ENCODE measurements at places on chromosomes 4 and X. TPM values are rescaled to one million over a fixed set of nuclear protein-coding genes. Genes with fewer than 3 reads are reported as not detected.

DNA sequence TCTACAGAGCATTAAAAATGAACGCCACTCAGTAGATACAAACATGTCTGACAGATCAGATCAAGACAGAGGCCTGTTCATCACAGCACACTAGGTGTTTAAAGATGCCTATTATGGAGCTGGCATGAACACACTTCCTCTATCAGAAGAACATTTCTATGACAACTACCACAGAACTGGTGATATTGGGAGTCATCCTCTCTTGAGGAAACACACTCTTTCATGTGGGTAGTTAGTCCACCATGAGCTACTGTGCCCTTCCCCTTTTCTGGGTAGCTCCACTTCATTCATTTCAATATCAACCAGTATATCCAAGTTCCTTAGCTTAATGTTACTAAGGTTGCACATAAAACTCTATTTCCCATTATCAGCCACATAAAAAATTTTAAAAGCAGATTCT lies 46.7 kb downstream of the MAOB start:
- DNase-seq = no peak
- no peaks in the 10 kb centered on the region for H3K36me3 ChIP-seq
- no peak overlapping the region for H3K27ac ChIP-seq

DNA sequence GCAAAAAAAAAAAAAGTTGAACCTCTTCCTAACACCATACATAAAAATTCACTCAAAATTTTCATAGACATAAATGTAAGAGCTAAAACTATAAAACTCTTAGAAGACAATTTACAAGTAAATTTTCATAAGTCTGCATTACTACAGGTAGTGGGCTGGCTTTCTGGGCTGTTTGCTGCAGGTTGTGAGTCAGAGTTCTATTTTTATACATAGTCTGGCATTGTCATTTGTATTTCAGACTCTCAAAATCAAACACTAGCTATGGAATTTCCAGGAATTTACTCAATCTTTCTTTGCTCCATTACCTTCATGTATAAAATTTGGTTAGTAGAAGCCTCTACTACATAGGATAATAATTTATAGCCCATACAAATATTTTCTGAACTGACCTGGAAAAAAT lies 227.2 kb downstream of the COX18 start:
- no peak overlapping the region for H3K4me3 ChIP-seq
- no peak for DNase-seq
- H3K27me3 ChIP-seq = peaks cover 3% of the 10 kb centered on the region
- no peak overlapping the region for H3K27ac ChIP-seq

The BMP3 gene
- 0.27 TPM for total RNA-seq

The ZNF711 gene
- not detected for total RNA-seq

- H3K27ac ChIP-seq = no peak overlapping the region
- H3K36me3 ChIP-seq = no peaks in the 10 kb centered on the region
- no peak for DNase-seq
Measured at GRCh38 chr4:39054497-39054896, 7.5 kb upstream of the KLHL5 start.

- H3K4me1 ChIP-seq = no peaks in the 10 kb centered on the region
- no peak overlapping the region for H3K27ac ChIP-seq
- H3K4me3 ChIP-seq = peak overlapping the region; percentile 34
- no peaks in the 10 kb centered on the region for H3K36me3 ChIP-seq
- no peak for DNase-seq
Measured at GRCh38 chrX:72169008-72169728, 12.4 kb upstream of the PIN4 start.

- H3K4me3 ChIP-seq = no peak overlapping the region
- no peaks in the 10 kb centered on the region for H3K4me1 ChIP-seq
- no peaks in the 10 kb centered on the region for H3K27me3 ChIP-seq
- DNase-seq = no peak
Measured at GRCh38 chr4:104615926-104616325, 121.2 kb upstream of the CXXC4 start.

The USP51 gene
- 1.1 TPM for total RNA-seq

DNA sequence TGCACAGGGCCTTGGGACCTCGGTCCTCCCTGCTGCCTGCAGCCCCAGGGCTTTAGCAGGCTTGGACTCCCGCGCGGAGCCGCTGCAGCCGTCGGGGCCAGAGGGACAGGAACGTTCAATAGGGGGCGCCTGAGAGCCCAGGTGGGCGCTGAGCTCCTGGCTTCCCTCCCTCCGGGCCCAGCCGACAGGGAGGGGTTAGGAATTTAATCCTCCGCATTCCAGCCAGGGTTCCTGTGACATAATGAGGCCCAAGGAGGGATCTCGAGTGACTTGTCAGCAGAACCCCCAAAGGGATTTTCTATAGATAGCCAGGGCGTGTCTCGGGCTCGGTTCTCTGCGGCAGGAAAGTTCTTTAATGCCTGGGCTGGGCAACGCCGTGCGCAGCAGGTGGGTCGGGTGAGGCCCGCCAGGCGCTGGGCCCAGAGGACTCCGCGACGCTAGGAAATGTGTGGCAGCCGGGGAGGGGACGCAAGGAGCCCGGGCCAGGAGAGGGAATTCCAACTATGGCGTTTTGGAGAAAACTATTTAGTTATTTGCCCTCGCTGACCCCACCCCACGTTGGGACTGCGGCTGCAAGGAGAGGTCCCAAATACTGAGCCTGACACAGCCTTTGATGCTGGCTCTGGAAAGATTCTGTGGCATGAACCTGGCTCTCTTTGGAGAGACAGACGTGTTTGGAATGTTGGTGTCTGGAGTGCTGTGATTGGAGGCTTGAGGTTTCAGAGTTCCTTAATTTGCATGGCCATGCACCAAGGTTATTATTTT lies 285.2 kb upstream of the GATB start:
- peaks cover 14% of the 10 kb centered on the region for H3K36me3 ChIP-seq
- peaks cover 4% of the 10 kb centered on the region for H3K27me3 ChIP-seq
- H3K27ac ChIP-seq = no peak overlapping the region
- DNase-seq = no peak
- H3K4me1 ChIP-seq = peaks cover 8% of the 10 kb centered on the region
- H3K4me3 ChIP-seq = no peak overlapping the region

The PWWP3B gene
- total RNA-seq = not detected

The PF4V1 gene
- total RNA-seq = not detected

DNA sequence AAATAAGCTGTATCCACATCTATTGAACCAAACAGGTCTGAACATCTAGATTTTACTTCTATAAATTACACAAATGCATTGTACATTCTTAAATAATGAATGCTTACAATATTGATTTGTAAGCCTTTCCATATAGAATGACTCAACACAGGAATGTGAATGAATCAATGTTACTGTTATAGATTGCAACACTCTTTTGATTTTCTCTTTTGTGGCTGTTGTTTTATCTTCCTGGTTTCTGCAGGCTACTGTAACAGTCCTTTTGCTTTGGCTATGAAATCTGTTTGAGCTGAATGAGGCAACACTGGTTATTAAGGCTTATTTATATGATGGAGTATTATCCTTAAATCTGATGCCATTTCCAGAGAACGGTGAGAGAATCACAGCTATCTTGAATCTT lies 49.5 kb downstream of the GPR50 start:
- no peaks in the 10 kb centered on the region for H3K4me1 ChIP-seq
- no peak for DNase-seq
- no peak overlapping the region for H3K4me3 ChIP-seq
- no peak overlapping the region for H3K27ac ChIP-seq

GRCh38 chrX:77505227-77505626 lies 58.0 kb downstream of the FGF16 start:
- 0 out of 2 replicates have a peak, but pooled peaks cover 5% of the 10 kb centered on the region for H3K36me3 ChIP-seq
- peaks cover 20% of the 10 kb centered on the region for H3K4me1 ChIP-seq
- no peak overlapping the region for H3K4me3 ChIP-seq
- DNase-seq = no peak
- no peak overlapping the region for H3K27ac ChIP-seq
- H3K27me3 ChIP-seq = no peaks in the 10 kb centered on the region

The PGAM4 gene
- total RNA-seq = not detected

GRCh38 chrX:19086102-19086772 lies 36.0 kb downstream of the ADGRG2 start:
- H3K36me3 ChIP-seq = no peaks in the 10 kb centered on the region
- H3K4me3 ChIP-seq = no peak overlapping the region
- no peak for DNase-seq
- peaks cover 8% of the 10 kb centered on the region for H3K27me3 ChIP-seq
- H3K27ac ChIP-seq = no peak overlapping the region

The BMX gene
- total RNA-seq = not detected

- DNase-seq = no peak
- peaks cover 1% of the 10 kb centered on the region for H3K27me3 ChIP-seq
- no peaks in the 10 kb centered on the region for H3K4me1 ChIP-seq
- no peak overlapping the region for H3K27ac ChIP-seq
Measured at GRCh38 chrX:37684426-37684825, 1.2 kb upstream of the XK start.

GRCh38 chrX:137212078-137212632 lies 178.4 kb upstream of the GPR101 start:
- no peak for DNase-seq
- no peaks in the 10 kb centered on the region for H3K4me1 ChIP-seq
- no peak overlapping the region for H3K27ac ChIP-seq
- H3K27me3 ChIP-seq = peaks cover 1% of the 10 kb centered on the region

The HEPH gene
- not detected for total RNA-seq

DNA sequence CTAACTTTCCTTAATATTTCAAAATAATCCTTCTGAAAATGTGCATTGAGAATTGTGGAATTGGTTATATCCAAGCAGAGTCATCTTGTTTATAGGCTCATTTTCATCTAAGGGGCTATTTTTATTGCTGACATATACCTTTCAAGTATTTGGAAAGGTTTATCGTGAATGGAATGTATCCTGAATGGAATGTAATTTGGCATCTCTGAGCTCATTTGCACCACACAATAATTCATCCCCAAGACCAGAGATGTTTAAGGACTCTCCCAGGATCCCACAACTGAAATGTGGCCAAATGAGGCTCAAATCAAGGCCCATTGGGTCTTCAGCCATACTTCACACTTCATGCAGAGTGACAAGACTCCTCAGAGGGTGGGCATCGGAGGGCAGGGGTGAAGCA lies 7.5 kb upstream of the SETD7 start:
- peaks cover 29% of the 10 kb centered on the region for H3K4me1 ChIP-seq
- DNase-seq = no peak
- H3K4me3 ChIP-seq = no peak overlapping the region
- H3K27ac ChIP-seq = no peak overlapping the region

The ARHGAP36 gene
- total RNA-seq = not detected

The C4orf36 gene
- 1.7 TPM for total RNA-seq

- H3K27ac ChIP-seq = no peak overlapping the region
- H3K4me3 ChIP-seq = no peak overlapping the region
- no peaks in the 10 kb centered on the region for H3K4me1 ChIP-seq
- no peaks in the 10 kb centered on the region for H3K27me3 ChIP-seq
Measured at GRCh38 chrX:16966752-16967448, 20.4 kb downstream of the REPS2 start.

DNA sequence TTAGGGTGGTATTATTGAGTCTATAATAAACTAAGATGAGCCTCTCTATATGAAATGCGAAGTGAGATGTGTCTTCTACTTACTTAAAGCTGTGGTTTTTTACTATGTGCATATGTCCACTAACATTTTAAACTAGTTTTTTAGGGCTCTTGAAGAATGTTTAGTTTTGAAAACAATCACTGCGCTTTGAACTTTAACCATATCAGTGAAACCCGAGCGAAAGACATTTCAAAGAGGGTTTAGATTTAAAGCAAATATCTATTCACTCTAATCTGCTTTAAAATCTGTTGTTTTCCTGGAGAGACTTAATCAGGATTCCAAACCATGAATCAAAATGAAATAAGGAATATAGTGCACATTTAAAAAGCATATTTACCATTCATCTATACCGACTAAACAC lies 24.8 kb upstream of the SLC7A11 start:
- peaks cover 27% of the 10 kb centered on the region for H3K4me1 ChIP-seq
- no peak for DNase-seq
- no peak overlapping the region for H3K4me3 ChIP-seq
- no peaks in the 10 kb centered on the region for H3K36me3 ChIP-seq
- no peak overlapping the region for H3K27ac ChIP-seq

The HMGN5 gene
- total RNA-seq = 2.2 TPM

DNA sequence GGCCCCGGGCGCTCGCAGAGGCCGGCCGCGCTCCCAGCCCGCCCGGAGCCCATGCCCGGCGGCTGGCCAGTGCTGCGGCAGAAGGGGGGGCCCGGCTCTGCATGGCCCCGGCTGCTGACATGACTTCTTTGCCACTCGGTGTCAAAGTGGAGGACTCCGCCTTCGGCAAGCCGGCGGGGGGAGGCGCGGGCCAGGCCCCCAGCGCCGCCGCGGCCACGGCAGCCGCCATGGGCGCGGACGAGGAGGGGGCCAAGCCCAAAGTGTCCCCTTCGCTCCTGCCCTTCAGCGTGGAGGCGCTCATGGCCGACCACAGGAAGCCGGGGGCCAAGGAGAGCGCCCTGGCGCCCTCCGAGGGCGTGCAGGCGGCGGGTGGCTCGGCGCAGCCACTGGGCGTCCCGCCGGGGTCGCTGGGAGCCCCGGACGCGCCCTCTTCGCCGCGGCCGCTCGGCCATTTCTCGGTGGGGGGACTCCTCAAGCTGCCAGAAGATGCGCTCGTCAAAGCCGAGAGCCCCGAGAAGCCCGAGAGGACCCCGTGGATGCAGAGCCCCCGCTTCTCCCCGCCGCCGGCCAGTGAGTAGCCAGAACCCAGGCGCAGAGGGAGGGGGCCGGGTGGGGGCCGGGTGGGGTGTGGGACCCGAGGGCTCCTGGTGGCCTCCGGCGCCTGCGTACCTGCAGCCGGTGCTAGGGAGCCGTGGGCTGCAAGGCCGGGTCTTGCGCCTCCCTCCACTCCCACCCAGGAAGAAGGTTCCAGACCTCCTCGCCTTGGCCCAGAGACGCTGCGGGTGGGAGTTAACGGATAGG lies 534 bp downstream of the MSX1 start:
- peaks cover 14% of the 10 kb centered on the region for H3K27me3 ChIP-seq
- H3K27ac ChIP-seq = peak overlapping the region; percentile 69
- peaks cover 21% of the 10 kb centered on the region for H3K36me3 ChIP-seq
- H3K4me3 ChIP-seq = peak overlapping the region; percentile 99
- no peak for DNase-seq
- peaks cover 30% of the 10 kb centered on the region for H3K4me1 ChIP-seq

- H3K4me3 ChIP-seq = no peak overlapping the region
- H3K27me3 ChIP-seq = no peaks in the 10 kb centered on the region
- no peak for DNase-seq
- H3K4me1 ChIP-seq = 0 out of 2 replicates have a peak, but pooled peaks cover 11% of the 10 kb centered on the region
- peaks cover 6% of the 10 kb centered on the region for H3K36me3 ChIP-seq
- H3K27ac ChIP-seq = no peak overlapping the region
Measured at GRCh38 chr4:184433258-184433892, 41.0 kb downstream of the IRF2 start.

DNA sequence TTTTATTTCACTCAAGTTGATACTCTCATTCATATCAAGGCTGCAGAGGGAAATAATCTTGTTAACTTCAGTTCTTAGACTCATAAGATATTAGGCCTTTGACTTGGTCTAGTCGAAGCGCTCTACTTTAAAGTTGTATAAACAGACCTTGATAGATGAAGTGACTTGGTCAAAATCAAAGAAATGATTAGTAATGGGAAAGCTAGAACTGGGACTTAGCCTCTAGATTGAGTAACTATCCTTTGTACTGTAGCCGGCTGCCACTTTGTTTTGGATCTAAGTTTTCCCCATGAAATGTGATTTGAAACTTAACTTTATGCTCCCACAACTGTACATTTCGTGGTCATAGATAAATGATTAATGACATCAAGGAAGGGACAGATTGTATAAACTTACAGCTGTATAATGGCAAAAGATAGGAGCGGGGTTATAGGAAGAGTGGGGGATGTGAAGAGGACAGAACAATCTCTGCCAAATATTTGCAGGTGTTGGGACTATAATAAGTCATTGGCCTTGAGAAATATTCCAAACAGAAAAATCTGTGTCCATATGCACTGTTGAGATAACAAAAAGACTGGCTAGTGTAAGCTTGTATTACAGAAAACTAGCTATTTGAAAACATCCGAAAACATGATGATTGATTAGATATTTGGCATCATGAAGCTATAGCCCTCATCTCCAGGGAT lies 17.2 kb downstream of the MID2 start:
- no peaks in the 10 kb centered on the region for H3K27me3 ChIP-seq
- no peak overlapping the region for H3K27ac ChIP-seq
- H3K36me3 ChIP-seq = no peaks in the 10 kb centered on the region
- no peak overlapping the region for H3K4me3 ChIP-seq
